ENCODE measurements at places on chromosomes 16 and 17.

- DNase-seq: no peak
Observed at GRCh38 chr17:39929646-39930407, 2.3 kb downstream of the LRRC3C start.

DNA sequence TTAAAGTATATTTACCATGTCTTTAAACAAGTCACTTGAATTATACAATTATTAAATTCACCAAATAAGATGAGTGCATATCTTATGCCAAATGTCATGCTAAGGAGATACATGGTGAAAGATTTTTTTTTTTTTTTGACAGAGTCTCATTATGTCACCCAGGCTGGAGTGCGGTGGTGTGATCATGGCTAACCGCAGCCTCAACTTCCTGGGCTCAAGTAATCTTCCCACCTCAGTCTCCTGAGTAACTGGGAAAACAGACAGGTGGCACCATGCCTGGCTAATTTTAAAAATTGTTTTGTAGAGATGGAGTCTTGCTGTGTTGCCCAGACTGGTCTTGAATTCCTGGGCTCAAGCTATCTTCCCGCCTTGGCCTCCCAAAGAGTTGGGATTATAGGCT, 149.0 kb upstream of the GOT2 start:
- no peak for DNase-seq

- DNase-seq: no peak
Observed at GRCh38 chr16:89357055-89357816, 133.1 kb downstream of the ANKRD11 start.

DNA sequence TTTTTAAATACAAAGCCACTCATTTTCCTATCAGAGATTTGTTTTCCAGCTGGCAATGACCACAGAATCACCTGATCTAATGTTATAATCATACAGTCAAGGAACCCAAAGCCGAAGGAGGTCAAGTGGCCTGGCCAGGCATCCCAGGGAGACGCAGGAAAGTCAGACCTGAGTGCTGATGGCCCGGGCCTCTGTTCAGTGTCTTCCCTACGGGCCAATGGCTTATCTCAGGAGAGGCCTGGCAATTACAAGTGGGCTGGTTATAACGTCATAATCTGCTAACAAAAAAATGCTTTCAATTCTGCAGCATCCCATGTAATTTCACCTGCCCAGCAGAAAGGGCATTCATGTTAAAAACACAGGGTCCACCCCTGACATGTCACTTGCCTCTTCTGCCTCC, 43.5 kb downstream of the ARHGAP17 start:
- DNase-seq: no peak

GRCh38 chr16:63442246-63442645, 1406.0 kb upstream of the CDH8 start:
- DNase-seq: no peak

All from cerebellar cortex (tissue), 1 donor.